ENCODE measurements at places on chromosomes 12 and 14. TPM values are rescaled to one million over a fixed set of nuclear protein-coding genes. Genes with fewer than 3 reads are reported as not detected.

Gene GNG2
- 44.4 TPM for total RNA-seq

Gene ZNF84
- 65.3 TPM for total RNA-seq

- no peaks in the 10 kb centered on the region for H3K27me3 ChIP-seq
- H3K36me3 ChIP-seq, result no peaks in the 10 kb centered on the region
- no peak overlapping the region for H3K4me3 ChIP-seq
- no peak for DNase-seq
Observed at GRCh38 chr14:103456167-103456835, 66.3 kb downstream of the CKB start.

DNA sequence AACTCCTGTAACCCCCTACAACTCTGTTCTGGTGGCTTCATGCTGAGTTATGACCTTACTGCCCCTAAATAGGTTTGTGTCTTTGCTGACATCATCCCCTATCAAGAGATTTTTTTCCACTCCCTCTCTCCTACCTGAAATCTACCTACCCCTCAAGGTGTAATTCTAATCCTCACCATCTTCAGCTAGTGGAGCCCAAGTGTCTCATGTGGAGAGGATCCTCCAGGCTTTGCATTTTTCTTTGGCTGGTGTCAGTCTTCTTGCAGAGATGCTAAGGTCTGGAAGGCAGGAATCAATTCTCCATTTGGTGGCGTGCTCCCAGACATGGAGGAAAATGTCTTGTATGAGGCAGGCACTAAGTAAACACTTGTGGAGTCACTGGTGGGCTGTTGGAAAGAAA lies 74.8 kb upstream of the PRMT8 start:
- peaks cover 27% of the 10 kb centered on the region for H3K27me3 ChIP-seq
- no peak overlapping the region for H3K27ac ChIP-seq
- no peak overlapping the region for H3K4me3 ChIP-seq
- peaks cover 8% of the 10 kb centered on the region for H3K4me1 ChIP-seq
- no peak for DNase-seq

DNA sequence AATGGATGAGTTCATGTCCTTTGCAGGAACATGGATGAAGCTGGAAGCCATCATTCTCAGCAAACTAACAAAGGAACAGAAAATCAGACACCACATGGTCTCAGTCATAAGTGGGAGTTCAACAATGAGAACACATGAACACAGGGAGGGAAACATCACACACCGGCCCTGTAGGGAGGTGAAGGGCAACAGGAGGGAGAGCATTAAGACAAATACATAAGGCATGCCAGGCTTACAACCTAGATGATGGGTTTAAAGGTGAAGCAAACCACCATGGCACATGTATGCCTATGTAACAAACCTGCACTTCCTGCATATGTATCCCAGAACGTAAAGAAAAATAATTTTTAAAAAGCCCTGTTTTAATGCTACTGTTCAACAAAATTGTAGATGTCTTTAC lies 914.2 kb upstream of the ATXN7L3B start:
- no peak for DNase-seq
- no peaks in the 10 kb centered on the region for H3K36me3 ChIP-seq
- H3K27me3 ChIP-seq, result no peaks in the 10 kb centered on the region
- H3K4me1 ChIP-seq, result no peaks in the 10 kb centered on the region

DNA sequence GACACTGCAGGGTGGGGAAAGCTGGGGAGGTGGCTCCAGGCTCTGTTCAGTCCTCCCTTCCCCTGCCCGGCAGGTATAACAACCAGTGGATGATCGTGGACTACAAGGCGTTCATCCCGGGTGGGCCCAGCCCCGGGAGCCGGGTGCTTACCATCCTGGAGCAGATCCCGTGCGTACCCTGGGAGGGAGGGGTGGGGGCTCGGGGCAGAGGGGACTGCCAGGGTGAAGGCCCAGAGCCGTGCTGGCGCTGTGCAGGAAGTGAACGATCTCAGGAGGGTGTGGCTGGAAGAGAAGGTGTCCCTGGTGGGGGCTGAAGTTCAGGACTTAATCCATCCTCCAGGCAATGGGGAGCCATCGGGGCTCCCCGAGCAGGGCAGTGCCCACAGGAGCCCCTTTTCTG lies 18.9 kb downstream of the SDS start:
- peaks cover 6% of the 10 kb centered on the region for H3K4me1 ChIP-seq
- no peak for DNase-seq
- H3K27ac ChIP-seq, result no peak overlapping the region
- no peak overlapping the region for H3K4me3 ChIP-seq

GRCh38 chr14:31785574-31785973 lies 224.4 kb downstream of the NUBPL start:
- no peaks in the 10 kb centered on the region for H3K27me3 ChIP-seq
- no peak for DNase-seq
- no peak overlapping the region for H3K27ac ChIP-seq
- H3K4me3 ChIP-seq, result no peak overlapping the region
- H3K4me1 ChIP-seq, result no peaks in the 10 kb centered on the region

- DNase-seq, result no peak
- H3K27me3 ChIP-seq, result peaks cover 97% of the 10 kb centered on the region
- H3K36me3 ChIP-seq, result no peaks in the 10 kb centered on the region
- no peaks in the 10 kb centered on the region for H3K4me1 ChIP-seq
- H3K4me3 ChIP-seq, result peak overlapping the region; percentile 63
- H3K27ac ChIP-seq, result no peak overlapping the region
Observed at GRCh38 chr14:67515386-67516079, 17.6 kb upstream of the PLEKHH1 start.

- H3K27ac ChIP-seq, result peak overlapping the region; percentile 95
- peaks cover 47% of the 10 kb centered on the region for H3K4me1 ChIP-seq
- H3K27me3 ChIP-seq, result no peaks in the 10 kb centered on the region
- H3K36me3 ChIP-seq, result no peaks in the 10 kb centered on the region
- DNase-seq, result peak; percentile 89
- H3K4me3 ChIP-seq, result peak overlapping the region; percentile 40
Observed at GRCh38 chr12:11812586-11813437, 163.3 kb downstream of the ETV6 start.

DNA sequence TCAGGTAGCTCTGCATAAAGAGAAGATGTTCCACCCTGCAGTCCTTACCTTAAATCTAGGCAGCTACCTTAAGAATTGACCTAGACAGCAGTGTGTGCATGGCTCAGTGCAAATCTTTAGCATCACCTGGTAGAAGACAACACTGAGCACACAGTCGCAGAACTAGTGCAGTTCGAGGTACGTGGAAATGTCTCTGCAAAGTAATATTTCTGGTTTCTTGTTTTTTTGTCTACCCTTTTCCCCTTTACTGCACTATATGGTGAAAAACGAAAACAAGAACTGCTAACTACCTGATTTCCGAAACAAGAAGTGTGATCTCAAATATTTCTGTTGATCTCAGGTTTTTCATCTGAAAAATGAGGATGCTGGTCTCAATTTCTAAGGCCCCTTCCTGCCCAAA lies 82.5 kb downstream of the ETV6 start:
- no peaks in the 10 kb centered on the region for H3K27me3 ChIP-seq
- no peaks in the 10 kb centered on the region for H3K36me3 ChIP-seq
- H3K4me1 ChIP-seq, result no peaks in the 10 kb centered on the region
- H3K4me3 ChIP-seq, result no peak overlapping the region
- H3K27ac ChIP-seq, result no peak overlapping the region
- no peak for DNase-seq

DNA sequence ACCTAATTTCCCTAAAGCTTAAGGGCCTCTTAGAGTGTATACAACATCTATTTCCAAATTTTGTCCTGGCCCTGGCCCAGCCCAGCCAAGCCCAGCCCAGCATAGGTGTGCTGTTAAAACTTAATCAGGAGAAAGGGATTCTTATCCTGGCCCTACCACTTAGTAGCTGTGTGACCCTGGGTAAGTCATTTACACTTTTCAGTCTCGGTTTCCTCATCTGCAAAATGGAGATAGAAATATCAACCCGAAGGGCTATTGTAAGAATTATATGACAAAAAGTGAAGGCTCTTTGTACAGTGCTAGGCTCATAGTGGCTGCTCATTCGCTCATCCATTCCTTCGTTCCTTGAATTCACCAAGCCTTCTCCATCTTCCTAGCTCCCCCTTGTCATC lies 442 bp downstream of the ERG28 start:
- no peak overlapping the region for H3K27ac ChIP-seq
- H3K27me3 ChIP-seq, result no peaks in the 10 kb centered on the region
- H3K4me1 ChIP-seq, result peaks cover 19% of the 10 kb centered on the region
- peaks cover 8% of the 10 kb centered on the region for H3K36me3 ChIP-seq
- H3K4me3 ChIP-seq, result peak overlapping the region; percentile 88
- no peak for DNase-seq

DNA sequence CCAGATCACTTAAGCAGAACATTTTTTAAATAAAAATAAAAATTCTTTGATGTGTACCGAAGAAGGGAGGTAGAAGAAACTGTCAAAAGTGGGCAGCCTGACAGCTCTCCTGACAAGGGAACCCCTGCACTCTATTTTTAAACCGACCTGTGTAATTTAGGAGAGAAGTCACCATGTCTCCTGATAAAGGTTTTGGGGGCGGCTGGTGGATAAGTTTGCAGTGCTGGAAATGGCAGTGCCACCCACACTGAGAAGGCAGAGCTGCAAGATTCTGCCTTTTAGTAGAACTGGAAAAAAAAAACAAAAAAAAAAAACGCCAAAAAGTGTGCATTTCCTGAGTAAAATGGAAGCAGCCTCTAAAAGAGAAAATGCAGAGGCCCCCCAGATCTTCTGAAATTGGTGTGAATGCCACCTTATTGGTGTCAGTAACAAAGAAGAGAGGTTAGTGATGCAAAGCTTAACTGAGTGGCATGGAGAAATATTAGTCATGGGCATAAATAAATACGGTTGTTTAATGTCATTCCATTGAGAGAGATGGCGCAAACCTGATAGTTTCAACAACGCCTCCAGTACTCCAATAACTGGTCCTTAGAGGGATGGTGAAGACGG lies 24.7 kb downstream of the DUSP6 start:
- DNase-seq, result no peak
- H3K4me3 ChIP-seq, result no peak overlapping the region
- H3K27ac ChIP-seq, result peak overlapping the region; percentile 42
- no peaks in the 10 kb centered on the region for H3K27me3 ChIP-seq

GRCh38 chr12:122420471-122421162 lies 1.9 kb downstream of the CLIP1 start:
- DNase-seq, result no peak
- H3K36me3 ChIP-seq, result no peaks in the 10 kb centered on the region

Gene FITM1
- 1.2 TPM for total RNA-seq

GRCh38 chr12:95623554-95624170 lies 72.4 kb upstream of the USP44 start:
- peak overlapping the region; percentile 23 for H3K27ac ChIP-seq
- H3K27me3 ChIP-seq, result no peaks in the 10 kb centered on the region
- peak; percentile 92 for DNase-seq
- H3K4me3 ChIP-seq, result no peak overlapping the region
- no peaks in the 10 kb centered on the region for H3K36me3 ChIP-seq

Gene LRRC10
- total RNA-seq, result not detected

DNA sequence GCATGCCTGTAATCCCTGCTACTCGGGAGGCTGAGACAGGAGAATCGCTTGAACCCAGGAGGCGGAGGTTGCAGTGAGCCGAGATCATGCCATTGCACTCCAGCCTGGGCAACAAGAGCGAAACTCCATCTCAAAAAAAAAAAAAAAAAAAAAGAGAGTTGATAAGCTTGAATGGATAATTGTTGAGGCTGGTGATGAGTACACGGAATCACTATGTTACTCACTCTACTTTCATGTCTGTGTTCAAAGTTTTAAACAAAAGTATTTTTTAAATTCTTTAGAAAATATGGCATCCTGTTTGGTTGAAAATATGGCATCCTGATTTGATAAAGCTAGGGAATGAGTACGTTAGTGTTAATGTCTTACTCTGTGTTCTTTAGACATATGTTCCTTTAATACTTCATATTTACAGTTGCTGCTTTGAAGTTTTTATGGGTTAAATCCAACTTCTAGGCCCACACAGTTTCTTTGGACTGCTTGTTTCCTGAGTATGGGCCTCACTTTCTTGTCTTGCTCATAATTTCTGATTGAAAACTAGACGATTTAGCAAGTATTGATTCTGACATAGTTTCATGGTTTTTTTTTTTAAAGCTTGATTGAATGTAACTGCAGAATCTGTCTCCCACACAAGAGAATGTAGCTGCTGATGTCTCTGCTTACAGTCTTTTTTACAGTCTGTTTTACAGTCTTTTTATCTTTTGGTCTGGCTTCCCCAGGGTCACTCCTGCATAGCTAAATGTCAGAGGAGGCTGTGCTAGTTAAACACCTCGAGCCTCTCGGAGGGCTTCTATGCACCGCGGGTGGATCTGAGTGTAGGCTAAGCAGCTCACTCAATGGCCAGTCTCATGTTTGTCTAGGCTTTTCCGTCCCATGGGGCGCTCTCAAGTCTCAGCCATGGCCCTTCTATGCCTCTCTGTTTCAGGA lies 14.1 kb upstream of the FBLN5 start:
- H3K27ac ChIP-seq, result no peak overlapping the region
- no peaks in the 10 kb centered on the region for H3K36me3 ChIP-seq
- no peak overlapping the region for H3K4me3 ChIP-seq
- DNase-seq, result no peak
- H3K4me1 ChIP-seq, result no peaks in the 10 kb centered on the region
- no peaks in the 10 kb centered on the region for H3K27me3 ChIP-seq

DNA sequence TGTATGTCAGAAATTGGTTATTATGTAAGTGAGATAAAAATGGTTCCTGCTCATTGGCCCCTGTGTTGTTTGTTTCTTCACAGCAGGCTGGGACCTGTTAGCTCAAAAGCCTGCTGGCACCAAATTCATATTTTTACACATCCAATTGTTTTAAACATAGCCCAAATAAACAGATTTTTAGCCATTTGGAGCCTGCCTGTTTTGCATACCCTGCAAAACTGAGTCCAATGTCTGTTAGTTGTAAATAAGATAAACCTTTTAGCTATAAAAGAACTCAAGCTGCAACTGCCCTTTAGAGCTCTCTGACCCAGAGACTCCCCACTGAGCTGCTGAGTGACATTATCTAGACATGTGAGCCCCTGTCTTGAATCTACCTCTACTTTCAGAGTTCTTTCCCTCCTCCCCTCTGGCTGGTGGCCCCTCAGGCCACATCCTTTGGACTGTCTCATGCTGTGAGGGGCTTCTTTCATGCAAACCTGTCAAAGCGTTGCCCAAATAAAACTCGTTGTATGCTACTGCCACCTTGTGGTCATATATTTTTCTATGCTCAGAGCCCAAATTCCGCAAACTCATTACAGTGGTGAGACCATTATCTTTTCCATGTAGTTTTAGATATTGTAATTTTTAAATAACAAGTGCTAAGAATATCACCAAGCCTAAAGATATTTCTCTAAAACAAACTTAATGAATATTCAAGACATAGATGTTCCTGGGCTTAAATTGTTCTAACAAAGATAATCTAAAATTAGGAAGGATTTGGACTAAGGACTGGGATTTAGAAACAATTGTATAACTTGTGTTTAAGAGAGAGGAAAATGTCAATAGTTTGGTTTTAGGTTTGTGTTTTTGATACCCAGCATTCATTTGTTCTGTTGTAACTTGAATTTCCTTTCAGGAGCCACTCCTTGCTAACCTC lies 337.9 kb downstream of the AACS start:
- no peaks in the 10 kb centered on the region for H3K27me3 ChIP-seq
- H3K27ac ChIP-seq, result no peak overlapping the region
- H3K4me3 ChIP-seq, result no peak overlapping the region
- no peaks in the 10 kb centered on the region for H3K36me3 ChIP-seq

- peaks cover 58% of the 10 kb centered on the region for H3K4me1 ChIP-seq
- no peak for DNase-seq
- no peaks in the 10 kb centered on the region for H3K36me3 ChIP-seq
- H3K4me3 ChIP-seq, result no peak overlapping the region
- H3K27ac ChIP-seq, result no peak overlapping the region
- H3K27me3 ChIP-seq, result no peaks in the 10 kb centered on the region
Observed at GRCh38 chr14:76919431-76920330, 93.5 kb downstream of the LRRC74A start.

Data from neural progenitor cell (in vitro differentiated cells).